Renal pelvis (tissue), 12 donors: ENCODE measurements at places on chromosomes 13 and 19. TPM values are rescaled to one million over a fixed set of nuclear protein-coding genes. Genes with fewer than 3 reads are reported as not detected.

The PLPP2 gene
- polyA plus RNA-seq: 3.7 TPM

DNA sequence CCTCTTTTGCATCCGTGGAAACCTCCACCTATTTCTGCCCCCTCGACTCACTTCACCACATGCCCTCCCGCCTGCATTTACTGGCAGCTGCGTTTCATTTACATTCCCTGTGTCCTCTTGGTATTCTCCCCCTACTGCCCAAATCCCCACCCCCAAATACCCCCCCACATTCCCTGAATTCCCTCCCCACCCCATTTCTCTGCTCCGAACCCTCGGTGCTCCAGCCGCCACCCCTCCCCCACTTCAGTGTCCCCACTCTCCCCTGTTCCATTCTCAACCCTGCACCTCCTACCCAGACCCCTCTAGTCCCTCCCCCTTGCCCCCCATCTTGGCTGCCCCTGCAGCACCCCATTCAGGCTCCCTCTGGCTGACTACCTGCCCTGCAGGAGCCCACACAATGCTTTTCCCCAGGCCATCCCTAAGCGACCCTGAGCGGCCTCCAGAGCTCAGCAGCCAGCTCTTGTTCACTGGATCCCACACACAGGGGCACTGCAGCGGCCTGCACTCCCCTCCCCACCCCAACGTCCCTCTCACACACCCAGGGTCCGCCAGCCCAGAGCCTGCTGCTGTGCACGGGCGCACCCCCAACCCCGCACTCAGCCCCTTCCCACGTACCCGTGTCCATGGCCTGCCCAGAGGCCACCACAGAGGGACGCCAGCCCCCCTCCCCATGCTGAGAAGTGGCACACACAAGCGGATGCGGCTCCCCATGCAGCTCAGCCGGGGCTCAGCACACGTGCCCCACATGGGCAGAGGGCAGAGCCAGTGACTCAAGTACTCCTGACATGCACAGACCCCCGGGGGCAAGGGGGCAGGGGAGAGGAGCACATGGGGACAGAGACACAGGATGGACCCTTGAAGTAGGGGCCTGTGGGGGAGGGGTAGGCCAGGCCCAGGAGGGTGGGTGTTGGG, 26.3 kb downstream of the SHANK1 start:
- DNase-seq: no peak

The CIRBP gene
- polyA plus RNA-seq: 993 TPM

DNA sequence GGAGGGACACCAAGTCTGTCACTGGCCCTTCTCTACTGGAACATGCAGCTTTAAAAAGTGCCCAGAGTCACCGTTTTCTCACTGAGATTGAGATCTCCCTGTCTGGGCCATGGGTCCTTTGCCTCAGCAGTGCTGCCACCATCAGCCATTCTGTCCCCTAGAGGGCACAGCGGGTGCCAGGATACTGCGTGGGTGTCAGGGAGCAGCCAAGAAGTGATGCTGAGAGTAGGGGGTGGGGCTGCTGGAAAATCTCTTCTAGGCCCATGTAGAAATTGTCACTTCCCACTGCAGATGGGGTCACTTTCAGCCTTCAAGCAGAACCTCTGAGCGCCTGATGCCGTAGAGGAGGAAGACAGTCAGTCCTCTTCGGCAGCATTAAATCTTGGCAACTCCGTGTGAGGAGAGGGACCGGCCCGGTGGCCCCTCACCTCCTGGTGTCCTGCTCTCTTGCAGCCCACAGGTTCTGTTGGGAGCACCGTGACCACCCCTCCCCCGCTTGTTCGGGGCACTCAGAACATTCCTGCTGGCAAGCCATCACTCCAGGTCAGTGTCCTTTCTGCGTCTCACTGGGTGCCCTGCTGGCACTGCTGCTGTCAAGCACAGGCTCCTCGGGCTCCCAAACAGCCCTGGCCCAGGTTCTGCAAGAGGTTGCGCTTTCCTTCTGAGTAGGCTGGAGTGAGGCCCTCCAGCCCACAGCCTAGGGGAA, 21.4 kb downstream of the TSSK6 start:
- DNase-seq: no peak

DNA sequence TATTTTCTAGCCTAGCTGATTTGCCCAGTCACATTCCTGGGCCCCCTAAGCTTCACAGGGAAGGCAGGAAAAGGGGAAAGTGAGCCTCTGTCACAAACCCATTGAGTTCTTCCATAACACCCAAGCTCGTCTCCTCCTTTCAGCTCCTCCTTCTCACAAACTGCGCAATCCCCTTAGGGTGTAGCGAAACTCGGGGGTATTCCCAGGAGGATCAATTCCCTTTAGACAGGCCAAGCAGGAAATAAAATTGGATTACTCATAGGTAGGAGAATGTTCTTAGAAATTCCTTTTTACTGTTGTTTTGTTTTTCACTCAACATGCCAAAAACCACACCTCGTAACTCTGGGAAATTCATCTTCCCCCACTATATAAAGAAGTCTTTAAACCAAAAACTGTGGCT, 139.3 kb downstream of the IRS2 start:
- DNase-seq: no peak

The LINGO3 gene
- 0.09 TPM for polyA plus RNA-seq

The LILRA1 gene
- polyA plus RNA-seq: 0.53 TPM

- no peak for DNase-seq
Measured at GRCh38 chr19:51318687-51319648, 7.5 kb downstream of the IGLON5 start.

GRCh38 chr13:20209948-20210347, 17.2 kb upstream of the GJB2 start:
- no peak for DNase-seq

GRCh38 chr13:43132257-43132656, 108.9 kb downstream of the DNAJC15 start:
- DNase-seq: no peak

GRCh38 chr13:75993823-75994222, 357.7 kb downstream of the LMO7 start:
- no peak for DNase-seq

DNA sequence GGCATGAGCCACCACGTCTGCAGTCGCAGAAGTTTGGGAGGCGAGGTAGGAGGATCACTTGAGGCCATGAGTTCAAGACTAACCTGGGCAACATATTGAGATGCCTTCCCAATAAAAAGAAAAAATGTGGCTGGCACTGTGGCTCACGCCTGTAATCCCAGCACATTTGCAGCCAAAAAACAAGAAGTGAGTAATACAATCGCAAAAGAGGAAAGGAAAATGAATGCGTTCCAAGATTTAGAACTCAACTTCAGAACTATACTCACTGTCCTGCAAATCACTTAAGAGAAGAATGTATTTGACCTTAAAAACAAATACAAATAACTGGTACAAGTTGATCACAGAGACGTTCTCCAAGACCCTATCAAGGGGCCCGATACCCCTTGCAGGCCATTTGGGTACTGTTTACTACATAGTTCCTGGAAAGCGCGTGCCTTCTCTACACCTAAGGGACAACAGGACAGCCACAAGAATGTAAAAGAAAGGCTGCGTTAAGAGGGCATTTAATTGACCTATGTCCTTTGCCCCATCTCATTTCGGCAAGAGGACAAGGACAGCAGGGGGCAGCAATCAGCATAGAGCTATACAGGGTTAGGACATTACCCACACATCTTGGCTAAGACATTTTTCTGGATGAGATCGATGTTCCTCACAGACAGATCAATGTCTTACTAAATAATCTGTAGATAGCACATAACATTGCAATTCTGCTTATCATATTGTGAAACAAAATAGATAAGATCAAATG, 41.3 kb downstream of the FLT3 start:
- DNase-seq: no peak

DNA sequence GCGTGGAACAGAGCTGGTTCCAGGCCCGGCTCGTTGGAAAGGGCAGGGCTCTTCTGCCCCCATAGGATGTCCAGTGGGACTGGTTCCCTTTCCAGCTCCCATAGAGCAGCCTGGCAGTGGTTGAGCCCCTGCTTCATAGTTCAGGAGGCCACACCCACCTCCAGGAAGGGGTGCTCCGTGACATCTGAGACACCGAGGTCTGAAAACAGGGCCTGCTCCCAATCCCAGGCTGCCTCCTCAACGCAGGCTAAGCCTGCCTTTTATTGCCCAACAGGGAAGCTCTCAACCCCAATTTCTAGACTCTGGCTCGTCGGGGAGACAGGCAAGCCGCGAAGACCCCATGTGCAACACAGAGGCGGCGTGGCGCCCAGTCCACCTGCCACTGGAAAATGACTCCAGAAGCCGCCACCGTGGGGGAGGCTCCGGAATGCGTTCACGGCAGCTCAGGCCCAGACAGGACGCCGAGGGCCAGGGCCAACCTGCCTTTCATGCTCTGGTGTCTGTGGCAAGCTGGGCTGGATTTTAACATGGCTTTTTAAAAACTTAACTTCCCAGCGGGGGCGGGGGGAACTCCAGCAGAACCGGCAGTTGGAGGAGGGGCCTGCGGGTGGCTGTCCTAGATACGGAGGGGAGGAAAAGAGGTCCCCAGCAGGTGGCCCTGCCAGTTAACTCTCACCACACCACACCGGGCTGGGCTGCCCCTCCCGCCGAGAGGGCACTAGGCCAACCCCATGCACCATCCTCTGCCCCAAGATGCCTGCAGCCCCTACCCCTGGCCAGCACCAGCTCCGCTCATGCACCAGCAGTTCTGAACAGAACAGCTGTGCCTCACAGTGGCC, 17.9 kb upstream of the TINCR start:
- peak; percentile 64 for DNase-seq

The PPP1R13L gene
- 12.3 TPM for polyA plus RNA-seq

The ZNF726 gene
- polyA plus RNA-seq: 16.5 TPM

DNA sequence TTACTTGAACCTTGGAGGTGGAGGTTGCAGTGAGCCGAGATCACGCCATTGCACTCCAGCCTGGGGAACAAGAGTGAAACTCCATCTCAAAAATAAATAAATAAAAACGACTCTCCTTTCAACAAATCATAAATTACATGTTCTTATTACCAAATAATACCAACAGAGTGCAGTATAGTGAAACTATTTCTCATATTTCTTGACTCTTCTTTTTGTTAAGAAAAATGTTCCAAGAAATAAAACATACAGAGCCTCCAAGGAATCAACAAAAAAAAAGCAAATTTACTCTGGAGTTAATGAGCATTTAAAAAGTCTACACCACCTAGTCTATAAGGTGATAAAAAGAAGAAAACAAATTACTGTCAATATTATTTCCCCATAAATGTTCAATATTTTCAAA, 188.8 kb downstream of the KLF12 start:
- DNase-seq: no peak

GRCh38 chr13:49584771-49585182, 581 bp downstream of the RCBTB1 start:
- DNase-seq: no peak

- DNase-seq: no peak
Measured at GRCh38 chr19:57620673-57621348, 6.8 kb downstream of the ZNF134 start.

The EFNB2 gene
- 127 TPM for polyA plus RNA-seq

The IGFL3 gene
- not detected for polyA plus RNA-seq

DNA sequence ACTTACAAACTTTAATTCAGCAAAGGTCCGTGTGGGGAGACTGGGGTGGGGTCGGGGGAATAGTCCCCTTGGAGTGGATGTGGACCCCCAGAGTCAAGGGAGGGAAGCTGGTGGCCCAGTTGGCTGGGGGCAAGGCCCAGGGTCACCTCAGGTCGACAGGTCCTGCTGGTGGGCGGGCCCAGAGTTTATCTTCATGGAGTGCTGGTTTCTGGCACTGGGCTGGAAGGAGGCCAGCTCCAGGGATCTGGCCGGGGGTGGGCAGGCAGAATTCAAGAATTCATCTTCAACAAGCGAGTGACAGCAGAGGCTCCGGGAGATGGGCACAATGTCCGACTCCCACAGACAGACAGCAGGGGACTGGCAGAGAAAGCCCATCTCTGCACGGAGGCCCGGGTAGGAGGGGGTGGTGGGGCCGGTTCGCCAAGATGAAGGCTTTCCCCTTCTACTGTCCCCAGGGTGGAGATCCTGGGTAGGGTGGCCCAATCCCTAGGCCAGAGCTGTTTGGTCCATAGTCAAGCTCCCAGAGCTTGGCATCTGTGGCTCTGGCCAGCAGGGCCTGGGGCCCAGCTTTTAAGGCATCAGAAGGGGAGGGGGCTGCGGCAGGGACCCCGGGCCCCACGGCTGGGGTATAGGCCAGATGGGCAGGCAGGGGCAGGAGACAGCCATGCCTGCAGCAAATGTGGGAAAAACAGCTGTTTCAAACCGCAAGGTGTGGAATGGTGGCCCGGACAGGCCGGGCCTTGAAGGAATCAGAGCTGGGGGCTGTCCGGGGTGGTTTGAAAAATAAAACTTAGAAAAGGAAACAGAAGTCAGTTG, 622 bp upstream of the FDX2 start:
- DNase-seq: no peak

DNA sequence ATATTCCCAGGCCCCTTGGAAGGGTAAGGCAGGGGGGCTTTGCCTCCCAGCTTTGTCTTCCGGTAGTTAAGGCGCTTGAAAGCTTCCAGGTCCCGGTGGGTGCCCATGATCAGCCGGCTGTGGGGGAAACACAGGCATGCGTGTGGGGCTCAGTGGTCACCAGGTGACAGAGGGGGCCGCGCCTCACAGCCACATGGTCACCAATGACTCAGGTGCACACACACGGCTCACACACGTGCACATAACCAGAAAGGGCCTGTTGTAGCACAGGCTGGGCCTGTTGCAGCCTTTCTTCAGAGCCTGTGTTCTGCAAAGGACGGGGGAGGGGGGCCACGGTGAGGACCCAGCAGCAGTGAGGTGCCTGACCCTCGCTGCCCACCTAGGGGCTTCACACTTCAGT, 5.9 kb downstream of the NANOS3 start:
- DNase-seq: no peak

- DNase-seq: no peak
Measured at GRCh38 chr13:46369506-46370277, 17.4 kb downstream of the RUBCNL start.

DNA sequence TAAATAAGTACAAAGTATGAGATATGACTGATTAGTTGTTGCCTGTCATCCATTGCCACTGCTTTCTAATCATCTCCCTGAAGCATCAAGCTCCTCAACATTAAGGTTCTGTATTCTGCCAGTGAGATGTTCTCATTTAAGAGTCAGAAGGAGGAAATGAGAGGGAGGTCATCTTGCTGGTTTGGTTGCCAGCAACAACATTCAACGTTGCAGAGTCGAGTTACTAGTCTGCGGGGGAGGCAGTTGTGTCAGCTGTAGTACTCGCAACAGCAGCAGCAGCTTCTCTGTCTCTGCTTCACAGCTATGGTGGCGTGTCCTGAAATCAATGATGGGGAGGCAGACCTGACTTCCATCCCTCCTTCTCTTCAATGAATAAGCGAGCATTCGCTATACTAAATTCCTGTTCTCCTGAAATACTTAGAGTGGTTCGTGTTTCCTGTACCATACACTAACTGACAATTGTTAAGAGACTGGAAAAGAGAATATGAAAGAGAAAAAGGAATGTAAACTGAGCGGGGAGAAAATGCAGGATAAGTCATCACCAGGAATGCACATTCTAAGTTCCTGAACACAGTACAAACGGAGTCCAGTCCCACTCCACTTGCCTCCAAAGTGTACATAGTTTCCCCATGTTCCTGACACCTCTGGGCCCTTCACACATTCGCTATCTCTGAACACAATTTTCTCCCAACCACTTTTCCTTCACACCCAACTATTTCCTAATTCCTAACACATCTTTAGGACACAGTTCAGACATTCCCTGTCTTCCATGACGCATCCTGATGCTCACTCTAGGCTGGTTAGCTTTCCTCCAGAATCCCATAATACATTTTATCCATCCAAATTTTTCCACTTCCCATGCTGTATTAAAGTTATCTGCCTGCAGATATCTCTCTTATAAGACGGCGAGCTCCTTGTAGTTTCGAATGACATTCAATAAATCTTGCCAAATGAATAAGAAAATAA, 263.0 kb downstream of the KLF12 start:
- peak; percentile 56 for DNase-seq

The VSTM1 gene
- not detected for polyA plus RNA-seq

The NAA16 gene
- 24.0 TPM for polyA plus RNA-seq

The PRR19 gene
- 2.2 TPM for polyA plus RNA-seq

GRCh38 chr13:108322206-108322824, 52.8 kb downstream of the TNFSF13B start:
- peak; percentile 41 for DNase-seq
